ENCODE measurements at places on chromosomes 16 and 17. TPM values are rescaled to one million over a fixed set of nuclear protein-coding genes. Genes with fewer than 3 reads are reported as not detected.

The IGFBP4 gene
- total RNA-seq = 334 TPM

The GRAP gene
- total RNA-seq = 9.1 TPM

The RNU2-1 gene
- total RNA-seq = not detected

GRCh38 chr16:3138823-3139426 lies 4.1 kb downstream of the ZNF213 start:
- no peaks in the 10 kb centered on the region for H3K27me3 ChIP-seq
- no peaks in the 10 kb centered on the region for H3K4me1 ChIP-seq
- H3K27ac ChIP-seq = no peak overlapping the region
- H3K36me3 ChIP-seq = no peaks in the 10 kb centered on the region
- H3K4me3 ChIP-seq = no peak overlapping the region
- no peak for DNase-seq

- no peaks in the 10 kb centered on the region for H3K27me3 ChIP-seq
- H3K27ac ChIP-seq = no peak overlapping the region
- H3K4me1 ChIP-seq = no peaks in the 10 kb centered on the region
- DNase-seq = no peak
- H3K36me3 ChIP-seq = no peaks in the 10 kb centered on the region
These were observed 291.2 kb upstream of the SALL1 start for GRCh38 chr16:51442141-51442870.

GRCh38 chr17:36941265-36942010 lies 4.2 kb downstream of the LHX1 start:
- no peak overlapping the region for H3K4me3 ChIP-seq
- H3K36me3 ChIP-seq = no peaks in the 10 kb centered on the region
- H3K27ac ChIP-seq = no peak overlapping the region
- no peaks in the 10 kb centered on the region for H3K4me1 ChIP-seq
- H3K27me3 ChIP-seq = peaks cover 96% of the 10 kb centered on the region

DNA sequence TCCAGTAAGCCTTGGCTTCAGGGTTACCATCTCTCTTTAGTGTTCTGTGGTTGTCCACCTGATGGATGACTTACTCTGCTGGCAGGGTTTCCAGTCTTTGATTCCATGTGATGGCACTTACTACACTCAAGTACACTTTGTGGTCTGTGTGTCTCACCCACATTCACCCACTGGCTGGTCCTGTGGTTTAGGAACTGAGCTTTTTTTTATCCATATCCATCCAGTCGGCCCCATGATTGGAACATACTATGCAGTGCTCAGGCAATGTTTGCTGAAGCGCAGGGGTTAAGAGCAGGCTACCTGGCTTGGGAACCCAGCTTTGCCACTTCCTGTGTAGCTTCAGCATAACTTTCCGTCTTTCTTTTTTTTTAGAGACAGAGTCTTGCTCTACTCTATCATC lies 2.8 kb upstream of the FUS start:
- DNase-seq = no peak
- peaks cover 5% of the 10 kb centered on the region for H3K4me1 ChIP-seq
- no peak overlapping the region for H3K4me3 ChIP-seq
- H3K27ac ChIP-seq = no peak overlapping the region
- no peaks in the 10 kb centered on the region for H3K27me3 ChIP-seq
